Head of caudate nucleus (tissue), 42 donors: ENCODE measurements at places on chromosomes 16 and 17.

DNA sequence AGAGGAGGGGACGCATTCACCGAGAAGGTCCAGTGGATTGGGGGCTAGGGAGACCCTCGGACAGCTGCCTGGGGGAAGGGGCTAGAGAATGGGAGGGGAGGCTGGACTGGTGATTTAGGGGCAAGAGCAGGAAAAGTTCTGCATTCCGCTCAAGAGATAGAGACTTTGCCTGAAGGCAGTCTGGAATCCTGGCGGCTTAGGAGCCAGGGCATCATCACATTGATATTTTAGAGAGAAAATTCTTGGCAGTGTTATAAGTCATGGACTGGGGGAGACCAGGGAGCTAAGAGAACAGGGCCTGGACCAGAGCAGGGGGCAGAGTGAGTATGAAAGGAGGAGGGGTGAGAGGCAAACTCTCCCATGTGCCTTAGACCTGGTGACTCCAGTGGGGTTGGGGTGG, 35.8 kb downstream of the MSI2 start:
- DNase-seq: no peak

DNA sequence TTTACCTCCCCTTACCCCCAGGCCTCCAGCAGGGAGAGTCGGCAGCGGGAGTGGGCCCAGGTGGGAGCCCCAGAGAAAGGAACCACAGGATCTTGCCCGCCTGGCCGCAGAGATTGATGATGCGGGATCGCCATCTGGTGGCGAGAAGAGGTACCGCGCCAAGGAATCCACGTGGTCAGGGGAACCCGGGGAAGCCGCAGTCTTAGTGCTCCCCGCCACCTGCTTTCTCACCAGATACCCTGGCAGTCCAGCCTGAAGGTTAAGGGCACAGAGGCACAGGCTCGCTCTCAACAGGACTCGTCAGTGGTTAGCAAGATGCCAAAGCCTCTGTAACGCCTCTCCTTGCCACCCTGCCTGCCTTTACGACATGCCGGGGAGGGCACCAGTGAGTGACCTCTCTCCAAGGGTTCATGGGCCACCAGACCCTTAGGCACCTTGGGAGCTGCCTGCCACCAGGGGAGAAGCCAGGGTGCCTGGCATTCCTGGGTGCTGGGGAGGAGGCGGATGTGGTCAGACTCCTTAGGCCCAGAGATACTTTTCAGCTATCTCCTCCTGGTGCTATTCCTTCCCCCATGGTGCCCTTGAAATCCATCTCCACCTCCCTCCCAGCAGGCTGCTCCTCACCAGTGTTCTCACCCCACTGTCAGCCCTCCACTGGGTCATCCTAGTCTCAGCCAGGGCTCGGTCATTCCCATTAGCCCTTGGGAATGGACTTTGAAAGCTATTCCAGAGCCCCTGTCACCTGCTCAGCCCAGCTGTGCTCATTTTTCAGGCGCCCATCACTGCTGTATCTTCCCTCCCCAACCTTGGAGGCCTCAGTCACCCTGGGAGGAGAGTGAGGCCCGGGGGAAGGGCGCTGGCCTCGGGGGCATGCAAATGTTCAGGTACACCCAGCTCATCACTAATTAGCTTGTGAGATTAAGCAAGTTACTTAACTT, 5.5 kb upstream of the RHBDF2 start:
- peak; percentile 92 for DNase-seq

GRCh38 chr16:68656751-68657150, 11.6 kb downstream of the CDH3 start:
- no peak for DNase-seq

DNA sequence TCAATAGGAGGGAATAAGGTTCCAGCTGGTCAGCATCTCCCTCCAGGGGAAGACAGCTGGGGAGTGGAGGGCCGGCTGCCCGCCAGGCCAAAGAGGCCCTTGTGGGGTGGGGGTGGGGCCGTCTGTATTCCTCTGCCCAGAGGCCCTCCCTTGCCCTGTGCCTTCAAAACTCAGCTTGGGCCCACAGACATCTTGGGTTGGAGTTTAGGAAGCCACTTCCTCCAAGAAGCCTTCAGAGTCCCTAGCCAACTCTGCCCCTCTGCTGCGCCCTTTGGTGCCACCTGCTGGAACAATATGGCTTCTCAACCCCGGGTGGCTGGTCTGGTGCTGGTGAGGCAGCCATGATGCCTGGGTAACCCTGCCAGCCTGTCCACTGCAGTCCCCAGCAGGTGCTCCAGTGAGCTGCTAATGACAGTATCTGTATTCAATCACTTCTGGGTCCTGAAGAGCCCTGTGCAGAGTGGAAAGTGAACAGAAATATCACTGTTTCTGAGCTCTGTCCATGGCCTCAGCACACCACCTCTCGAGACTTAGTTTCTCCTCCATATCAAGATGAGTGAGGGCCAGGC, 16.7 kb downstream of the HSD11B2 start:
- no peak for DNase-seq

GRCh38 chr16:84925092-84925772, 86.1 kb downstream of the ZDHHC7 start:
- peak; percentile 81 for DNase-seq

DNA sequence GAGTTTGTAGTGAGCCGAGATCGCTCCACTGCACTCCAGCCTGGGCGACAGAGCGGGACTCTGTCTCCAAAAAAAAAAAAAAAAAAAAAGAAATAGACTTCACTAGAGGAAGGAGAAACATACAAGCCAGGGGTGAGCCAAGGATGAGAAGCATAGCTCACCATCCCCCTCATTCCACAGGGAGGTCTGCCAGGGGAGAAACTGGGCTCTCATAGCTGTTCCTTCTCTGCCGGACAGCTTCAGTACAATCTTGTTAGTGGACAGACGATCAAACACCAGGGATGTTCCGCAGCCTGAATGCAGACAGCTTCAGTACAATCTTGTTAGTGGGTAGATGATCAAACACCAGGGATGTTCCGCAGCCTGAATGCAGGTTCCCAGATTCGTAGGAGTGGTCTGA, 509.6 kb downstream of the CDH13 start:
- DNase-seq: no peak

DNA sequence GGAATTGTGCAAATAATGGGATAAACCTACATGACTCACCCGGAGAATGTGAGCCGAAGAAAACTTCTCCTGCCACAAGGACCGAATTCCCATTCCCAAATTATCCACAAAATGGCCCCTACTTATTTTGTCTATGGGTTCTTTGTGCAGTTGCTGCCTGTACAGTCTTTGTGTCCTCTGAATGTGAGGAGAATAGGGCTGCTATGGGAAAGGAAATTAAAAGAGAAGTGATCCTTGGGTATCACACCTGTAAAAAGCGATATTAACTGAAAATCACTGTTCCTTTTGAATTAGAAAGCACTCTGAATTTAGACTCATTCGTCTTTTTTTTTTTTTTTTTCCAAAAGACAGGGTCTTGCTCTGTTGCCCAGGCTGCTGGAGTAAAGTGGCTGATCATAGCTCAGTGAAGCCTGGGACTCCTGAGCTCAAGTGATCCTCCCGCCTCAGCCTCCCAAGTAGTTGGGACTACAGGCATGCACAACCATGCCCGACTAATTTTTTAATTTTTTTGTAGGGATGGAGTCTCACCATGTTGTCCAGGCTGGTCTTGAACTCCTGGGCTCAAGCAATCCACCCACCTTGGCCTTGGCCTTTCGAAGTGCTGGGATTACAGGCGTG, 45.4 kb downstream of the CHD9 start:
- peak; percentile 35 for DNase-seq

DNA sequence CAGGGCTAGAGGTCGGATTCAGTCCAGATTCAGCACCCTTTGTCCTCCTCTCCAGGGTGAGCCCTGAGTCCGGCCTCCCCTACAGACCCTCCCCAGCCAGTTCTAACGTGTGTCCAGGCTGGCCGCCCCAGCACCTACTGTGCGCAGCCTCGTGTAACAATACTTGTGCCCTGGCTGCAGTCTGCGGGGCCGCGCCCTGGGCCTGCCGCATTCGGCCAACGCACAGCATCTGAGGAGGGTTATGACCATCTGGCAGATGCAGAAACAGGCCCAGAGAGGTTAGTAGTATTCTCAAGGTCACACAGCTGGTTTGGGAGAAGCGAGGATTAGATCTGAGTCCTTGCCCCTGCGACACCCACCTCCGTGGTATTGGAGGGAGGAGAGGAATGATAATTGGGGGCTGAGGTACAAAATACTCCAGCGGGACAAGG, 968 bp downstream of the RIPOR1 start:
- DNase-seq: no peak

- no peak for DNase-seq
These were observed 21.7 kb upstream of the UBTF start for GRCh38 chr17:44241106-44241624.

- no peak for DNase-seq
These were observed 107.1 kb downstream of the STX8 start for GRCh38 chr17:9468532-9468931.

DNA sequence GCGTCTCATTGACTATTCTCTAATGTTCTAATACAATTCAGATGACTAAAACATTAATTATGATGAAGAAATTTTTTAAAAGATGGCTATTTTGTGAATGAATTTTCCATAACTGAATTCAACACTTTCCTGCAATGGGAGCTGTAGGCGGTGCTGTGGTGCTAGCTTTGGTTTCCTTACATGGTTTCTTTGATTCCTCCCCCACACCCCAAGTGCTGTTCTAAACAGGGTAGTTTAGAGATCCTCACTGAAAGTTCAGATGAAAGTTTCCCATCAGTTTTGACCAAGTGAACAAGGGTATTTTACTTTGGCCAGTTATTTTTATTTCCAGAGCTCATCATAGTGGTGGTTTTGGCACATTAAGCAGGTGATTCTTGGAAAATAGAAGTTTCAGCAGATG, 26.0 kb upstream of the MRC2 start:
- no peak for DNase-seq

DNA sequence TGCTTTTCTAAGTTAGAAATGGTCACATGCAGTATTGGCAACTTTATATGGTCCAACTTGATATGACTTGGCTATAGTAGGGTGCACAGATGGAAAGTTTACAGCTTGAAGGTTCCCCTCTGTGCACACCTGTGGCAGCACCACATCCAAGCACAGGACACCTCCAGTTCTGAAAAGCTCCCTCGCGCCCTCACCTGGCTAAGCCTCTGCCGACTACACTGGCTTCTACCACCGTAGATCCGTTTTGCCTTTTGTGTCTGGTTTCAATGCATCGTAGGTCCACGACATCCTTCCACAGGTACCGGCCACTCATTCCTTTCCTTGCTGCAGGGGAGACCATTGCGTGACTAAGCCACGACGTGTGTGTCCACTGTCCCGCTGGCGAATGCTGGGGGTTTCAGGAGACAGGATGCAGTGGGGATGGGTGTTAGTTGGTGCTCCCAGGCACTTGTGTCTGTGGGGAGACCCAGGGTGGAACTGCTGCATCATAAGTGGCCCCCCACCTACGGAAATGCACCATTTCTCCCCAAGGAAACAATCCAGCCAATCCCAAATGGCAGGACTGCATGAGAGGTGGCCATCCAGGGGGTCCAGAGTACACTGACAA, 4.9 kb upstream of the RASD1 start:
- no peak for DNase-seq

GRCh38 chr17:4972752-4973151, 5.1 kb upstream of the SPAG7 start:
- DNase-seq: no peak

DNA sequence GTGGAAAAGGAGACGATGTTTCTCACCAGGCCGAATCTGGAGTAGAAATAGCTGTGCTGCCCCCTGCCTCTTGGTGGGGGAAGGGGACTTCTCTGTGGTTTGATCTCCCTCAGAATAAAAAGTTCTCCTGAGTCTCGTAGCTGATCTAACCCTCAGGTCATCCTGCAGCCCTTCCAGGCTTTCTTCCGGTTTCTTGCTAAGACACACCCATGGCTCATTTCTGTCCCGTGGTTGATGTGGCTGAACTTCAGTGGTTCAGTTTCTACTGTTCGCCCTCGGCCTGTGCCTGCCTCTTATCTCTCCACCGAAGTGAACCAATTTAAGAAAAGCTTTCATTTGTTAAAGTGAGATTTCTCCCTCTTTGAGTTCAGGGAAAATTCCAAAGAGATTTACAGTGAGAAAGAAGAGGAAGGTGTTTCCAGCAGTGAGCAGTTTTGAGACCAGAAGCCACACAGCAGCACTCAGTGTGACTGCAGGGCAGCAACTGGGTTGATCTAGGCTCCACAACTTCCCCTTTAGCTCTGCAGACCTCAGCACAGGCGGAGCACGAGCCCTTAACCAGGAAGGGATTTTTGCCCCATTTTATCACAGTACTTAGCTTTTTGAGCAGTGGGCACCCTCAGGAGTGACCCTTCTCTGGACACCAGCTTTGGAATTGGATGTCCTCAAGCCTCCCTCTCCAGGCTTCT, 34.9 kb upstream of the CACNG5 start:
- DNase-seq: no peak

- DNase-seq: no peak
These were observed 495.4 kb downstream of the TOX3 start for GRCh38 chr16:52051414-52052172.

- no peak for DNase-seq
These were observed 9.7 kb upstream of the RUSF1 start for GRCh38 chr16:31517800-31518402.

DNA sequence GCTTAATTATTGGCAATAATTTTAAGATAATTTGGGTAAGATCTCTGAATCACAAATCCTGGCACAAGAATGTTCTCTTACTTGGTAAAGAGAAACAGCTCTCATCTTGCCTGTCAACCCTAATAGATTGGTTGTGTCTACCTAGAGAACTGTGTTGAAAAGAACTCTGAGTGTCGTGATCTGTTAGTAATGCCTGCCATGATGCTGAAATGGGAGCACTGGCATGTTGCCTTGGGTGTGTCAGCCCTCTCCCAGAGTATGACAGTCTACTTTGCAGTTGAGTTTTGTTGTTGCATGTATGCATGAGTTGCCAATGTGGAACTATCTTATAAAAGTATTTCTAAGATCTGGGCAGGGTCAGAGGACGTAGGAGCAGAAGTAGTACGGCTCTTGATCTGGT, 221.4 kb downstream of the MAF start:
- DNase-seq: no peak

DNA sequence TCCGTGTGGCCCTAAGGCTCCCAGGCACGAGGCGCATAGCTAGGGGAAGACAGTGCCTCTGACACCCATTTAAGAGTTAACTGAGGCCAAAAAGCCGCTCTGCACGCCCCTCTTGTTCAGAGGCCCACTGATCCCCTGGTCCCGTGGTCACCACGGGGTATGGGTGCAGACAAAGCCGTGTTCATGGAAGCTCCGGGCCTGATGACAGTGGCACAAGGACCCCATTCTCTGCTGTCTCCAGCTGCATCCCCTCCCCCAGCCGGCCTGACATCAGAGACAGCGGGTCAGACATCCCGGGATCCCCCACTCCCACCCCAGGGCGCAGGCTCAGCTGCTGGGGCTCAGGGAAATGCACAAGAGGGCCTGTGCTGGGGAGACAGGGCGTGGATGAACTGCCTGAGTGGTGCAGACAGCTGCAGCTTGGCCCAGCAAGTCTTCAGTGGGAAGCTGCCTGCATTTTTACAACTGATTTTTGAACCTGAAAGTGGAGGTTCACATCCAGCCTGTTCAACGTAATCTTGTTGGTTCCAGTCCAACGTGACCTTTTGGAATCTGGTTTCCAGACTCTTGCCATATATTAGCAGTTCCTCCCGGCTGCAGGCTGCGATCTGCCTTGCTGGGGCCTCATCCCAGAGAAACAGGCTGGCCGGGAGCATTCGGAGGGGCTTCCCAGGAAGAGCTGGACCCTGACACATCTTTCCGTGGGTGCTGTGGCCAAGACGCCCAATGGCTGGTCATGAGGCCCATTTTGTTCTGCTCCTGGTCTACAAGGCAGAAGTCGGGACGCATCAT, 9.7 kb upstream of the BAHCC1 start:
- DNase-seq: peak; percentile 99

GRCh38 chr16:75083813-75084212, 32.8 kb downstream of the LDHD start:
- DNase-seq: no peak
